PC-9 (cell line): ENCODE measurements at places on chromosomes 5 and 9.
A peak's percentile ranks its signal among the peaks of the same experiment; 100 is the strongest.

DNA sequence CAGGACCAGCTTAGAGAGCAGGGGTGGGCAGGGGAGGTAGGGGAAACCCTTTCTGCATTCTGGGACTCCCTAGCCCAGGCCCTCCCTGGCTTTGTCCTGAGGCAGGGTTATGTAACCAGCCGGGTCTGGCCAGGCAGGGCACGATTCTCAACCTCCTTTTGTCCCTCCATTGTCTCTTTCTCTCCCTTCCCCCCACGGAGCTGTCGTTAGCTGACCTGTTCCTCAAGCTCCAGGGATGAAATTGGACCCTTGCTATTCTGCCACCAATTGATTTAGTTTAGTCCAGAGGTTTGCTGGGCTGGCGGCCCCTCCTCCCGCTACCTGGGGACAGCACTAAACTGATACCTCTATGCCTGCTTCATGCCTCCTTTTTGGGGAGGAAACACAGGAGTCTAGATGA is 9.4 kb upstream of the NDST1 start:
- DNase-seq = no peak

- no peak for DNase-seq
Observed at GRCh38 chr5:138874241-138874640, 894 bp downstream of the LRRTM2 start.

DNA sequence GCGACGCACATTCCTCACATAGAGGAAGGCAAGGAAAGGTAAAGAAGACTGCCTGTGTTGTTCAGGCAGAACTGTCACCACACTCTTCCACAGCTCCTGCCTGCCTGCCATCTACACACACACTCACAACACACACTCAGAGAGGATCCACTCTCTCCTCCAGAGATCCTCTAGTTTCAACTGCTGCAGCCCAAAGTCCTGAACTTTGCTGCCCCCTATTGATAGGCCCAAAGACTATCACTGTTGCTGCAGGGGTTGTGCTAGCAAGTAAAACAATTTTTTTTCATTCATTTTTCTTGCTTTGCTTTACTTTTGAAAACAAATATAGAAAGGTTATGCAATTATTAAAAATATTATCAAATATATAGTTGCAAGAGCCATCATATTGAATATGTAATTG is 5.9 kb upstream of the CFAP90 start:
- peak; percentile 25 for DNase-seq

- DNase-seq = no peak
Observed at GRCh38 chr5:114362197-114362976, 517 bp downstream of the KCNN2 start.

DNA sequence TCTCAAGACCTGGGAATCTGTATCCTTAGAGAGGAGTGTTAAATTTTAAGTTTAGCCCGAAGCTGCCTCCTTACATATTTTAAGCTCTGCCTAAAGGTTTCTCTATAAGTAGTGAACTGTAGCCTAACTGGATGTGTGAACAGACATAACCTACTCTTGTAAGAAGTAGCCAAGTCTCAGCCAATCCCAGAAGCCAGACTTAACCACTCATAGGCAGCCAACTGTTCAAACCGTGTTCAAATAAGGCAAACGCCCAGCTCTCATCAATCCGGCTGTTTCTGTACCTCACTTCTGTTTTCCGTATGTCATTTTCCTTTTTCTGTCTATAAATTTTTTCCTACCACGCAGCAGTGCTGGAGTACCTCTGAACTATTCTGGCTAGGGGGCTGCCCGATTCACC is 58.7 kb upstream of the HRH2 start:
- DNase-seq = no peak

DNA sequence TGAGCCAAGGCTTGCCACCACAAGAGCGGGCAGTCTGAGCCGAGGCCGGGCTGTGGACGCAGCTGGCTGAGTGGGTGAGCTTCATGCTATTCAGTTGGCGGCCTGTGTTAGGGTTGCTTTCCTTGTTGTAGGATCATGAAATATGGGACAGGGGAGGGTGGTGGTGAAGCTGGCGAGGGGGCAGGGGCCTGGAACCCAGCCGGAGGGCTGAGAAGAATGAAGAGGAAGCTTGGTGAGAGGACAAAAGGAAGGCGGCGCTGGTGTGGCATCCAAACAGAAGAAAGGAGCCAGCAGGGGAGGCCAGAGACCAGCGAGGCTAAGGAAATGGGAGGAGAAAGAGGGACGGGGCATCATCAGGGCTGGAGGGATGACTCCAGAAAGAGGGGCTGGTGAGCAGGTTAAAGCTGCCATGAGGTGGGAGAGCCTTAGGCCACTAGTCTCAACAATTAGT is 18.3 kb downstream of the RALGPS1 start:
- DNase-seq = no peak

DNA sequence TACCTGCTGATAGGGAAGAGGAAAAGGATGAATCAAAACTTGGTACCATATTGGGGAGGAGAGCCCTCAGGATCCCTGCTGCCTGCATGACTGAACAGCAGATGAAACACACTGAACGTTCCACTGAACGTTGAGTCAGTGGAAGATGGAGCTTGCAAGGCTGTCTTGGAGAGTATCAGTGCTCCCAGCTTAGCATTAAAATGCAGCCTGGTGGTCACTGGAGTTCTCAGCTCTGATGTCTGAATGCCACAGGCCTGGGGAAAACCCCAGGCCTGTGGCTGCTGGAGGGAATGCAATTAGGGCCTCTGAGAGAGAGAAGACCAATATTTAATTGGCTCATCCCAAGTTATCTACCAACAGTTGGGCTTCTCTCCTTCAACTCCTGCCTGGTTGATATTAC is 54.5 kb downstream of the PDE4D start:
- DNase-seq = no peak

- no peak for DNase-seq
Observed at GRCh38 chr5:122180146-122180712, 50.9 kb downstream of the ZNF474 start.

DNA sequence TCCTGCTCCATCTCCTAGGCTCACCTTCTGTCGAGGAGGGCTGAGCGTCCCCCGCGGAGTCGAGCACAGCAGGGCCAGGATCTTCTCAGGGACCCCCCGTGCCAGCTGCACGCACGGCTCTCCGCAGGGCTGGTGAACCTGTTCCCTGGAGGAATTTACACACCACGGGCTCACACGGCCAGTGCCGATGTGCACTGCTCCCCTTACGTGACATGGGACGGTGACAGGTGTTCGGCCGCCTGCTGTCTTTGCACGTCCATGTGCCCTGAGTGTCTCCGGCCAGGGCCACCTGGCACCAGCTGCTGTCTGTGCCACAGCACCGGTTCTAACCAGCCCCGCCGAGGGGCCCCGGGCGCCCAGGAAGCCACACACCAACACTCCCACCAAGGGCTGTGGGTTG is 8.7 kb upstream of the AGPAT2 start:
- DNase-seq = no peak

DNA sequence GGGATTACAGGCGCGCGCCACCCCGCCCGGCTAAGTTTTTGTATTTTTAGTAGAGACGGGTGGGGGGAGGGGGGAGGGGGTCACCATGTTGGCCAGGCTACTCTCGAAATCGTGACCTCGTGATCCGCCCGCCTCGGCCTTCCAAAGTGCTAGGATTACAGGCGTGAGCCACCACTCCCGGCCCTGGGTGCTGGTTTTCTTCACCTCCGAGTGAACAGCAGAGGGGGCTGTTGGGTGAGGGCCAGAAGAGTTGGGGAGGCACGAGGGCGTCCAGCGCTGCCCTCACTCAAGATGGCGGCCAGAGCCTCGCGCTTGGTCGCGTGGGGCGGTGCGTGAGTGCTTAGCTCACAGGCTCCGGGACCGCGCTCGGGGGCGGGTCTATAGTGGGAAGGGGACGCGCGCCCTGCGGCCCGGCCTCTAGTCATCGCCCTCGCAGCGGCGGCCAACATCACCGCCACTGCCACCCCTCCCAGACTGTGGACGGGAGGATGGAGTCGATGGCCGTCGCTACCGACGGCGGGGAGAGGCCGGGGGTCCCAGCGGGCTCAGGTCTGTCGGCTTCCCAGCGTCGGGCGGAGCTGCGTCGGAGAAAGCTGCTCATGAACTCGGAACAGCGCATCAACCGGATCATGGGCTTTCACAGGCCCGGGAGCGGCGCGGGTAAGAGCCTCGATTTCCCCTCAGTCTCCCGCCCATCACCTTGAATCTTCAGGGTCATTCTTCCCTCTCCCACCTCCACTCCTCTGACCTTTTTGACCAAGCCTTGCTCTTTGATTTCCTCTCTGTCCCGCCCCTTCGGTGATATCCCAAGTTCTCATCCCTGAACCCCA is at the start of gene CAMLG:
TSS of gene CAMLG (plus strand) at position 416 of the 830 bp plus-strand sequence. CDS start at position 489, 73 bp downstream.
- peak; percentile 97 for DNase-seq

DNA sequence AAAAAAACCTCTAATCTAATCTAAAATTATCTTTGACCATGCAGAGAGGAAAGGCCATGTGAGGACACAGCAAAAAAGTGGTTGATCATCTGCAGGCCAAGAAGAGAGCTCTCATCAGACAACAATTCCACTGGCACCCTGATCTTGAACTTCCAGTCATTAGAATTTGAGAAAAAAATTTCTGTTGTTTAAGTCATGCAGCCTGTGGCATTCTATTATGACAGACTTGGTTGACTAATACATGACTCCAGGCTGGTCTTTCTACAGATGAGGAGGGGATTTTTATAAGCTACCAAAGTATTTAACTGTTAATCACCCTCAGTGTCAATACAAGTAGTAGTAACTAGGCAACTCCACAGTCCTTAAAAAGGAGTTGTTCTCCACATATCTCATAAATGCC is 358.5 kb upstream of the RGMB start:
- DNase-seq = peak; percentile 69

- no peak for DNase-seq
Observed at GRCh38 chr5:17022296-17022695, 86.2 kb upstream of the MYO10 start.

GRCh38 chr9:89319015-89319905 is 960 bp downstream of the SECISBP2 start:
- no peak for DNase-seq

DNA sequence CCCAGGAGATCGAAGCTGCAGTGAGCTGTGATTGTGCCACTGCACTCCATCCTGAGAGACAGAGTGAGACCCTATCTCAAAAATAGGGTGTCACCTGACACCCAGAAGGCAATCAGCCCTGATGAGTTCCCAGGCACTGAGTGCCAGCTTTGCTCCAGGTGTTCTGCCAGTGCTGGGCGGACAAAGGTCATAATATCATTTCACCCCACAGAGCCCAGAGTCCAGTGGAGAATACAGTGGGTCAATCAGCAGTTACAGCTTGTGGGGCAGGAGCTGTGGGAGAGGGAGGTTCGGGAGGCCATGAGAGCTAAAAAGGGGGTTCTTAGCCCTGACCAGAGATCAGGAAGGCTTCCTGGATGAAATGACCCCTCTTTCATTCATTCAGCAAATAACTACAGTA is 24.4 kb upstream of the SH3RF2 start:
- no peak for DNase-seq

GRCh38 chr5:100609594-100609993 is 74.4 kb downstream of the FAM174A start:
- no peak for DNase-seq

GRCh38 chr9:122402403-122402871 is 31.6 kb downstream of the PTGS1 start:
- DNase-seq = peak; percentile 55

GRCh38 chr9:92332577-92333281 is 7.0 kb downstream of the CENPP start:
- no peak for DNase-seq
